Activated CD4-positive, alpha-beta T cell treated with anti-CD3 and anti-CD28 coated beads for 24 hours (primary cell): ENCODE measurements at places on chromosomes 1 and 21.

DNA sequence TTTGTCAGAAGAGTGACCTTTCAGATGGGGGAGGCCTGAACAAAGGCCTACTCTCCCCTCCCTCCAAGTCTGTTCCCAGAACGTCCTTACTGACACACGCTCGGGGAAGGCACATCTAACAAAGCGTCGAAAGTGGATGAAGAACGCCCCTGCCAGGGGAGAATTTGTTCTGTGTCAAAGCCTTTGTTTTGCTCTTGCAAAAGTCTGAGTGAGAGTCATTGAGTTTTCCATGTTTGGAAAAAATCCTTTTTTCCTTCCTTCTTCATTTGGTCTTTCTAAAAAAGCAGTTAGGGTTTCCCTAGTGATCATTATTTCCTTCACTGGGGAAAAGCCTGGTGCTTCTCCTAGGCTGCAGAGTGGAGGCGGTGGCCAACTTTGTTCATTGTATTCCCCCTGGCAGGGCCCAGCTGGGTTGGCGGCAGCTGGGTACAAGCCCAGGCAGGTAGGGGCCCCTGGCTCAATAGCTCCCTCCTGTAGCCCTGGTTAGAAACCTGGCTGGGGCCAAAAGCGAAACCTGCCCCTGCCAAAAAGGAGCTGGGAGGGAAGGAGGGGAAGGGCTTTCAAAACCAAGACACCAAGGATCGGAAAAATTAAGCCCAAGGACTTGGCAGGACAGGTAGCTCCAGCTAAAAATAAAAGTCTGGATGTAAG, 81.1 kb downstream of the ITPKB start:
- no peak for DNase-seq

GRCh38 chr21:26946744-26947446, 20.0 kb downstream of the ADAMTS5 start:
- no peak for DNase-seq

GRCh38 chr1:198437332-198437731, 103.1 kb downstream of the ATP6V1G3 start:
- no peak for DNase-seq

DNA sequence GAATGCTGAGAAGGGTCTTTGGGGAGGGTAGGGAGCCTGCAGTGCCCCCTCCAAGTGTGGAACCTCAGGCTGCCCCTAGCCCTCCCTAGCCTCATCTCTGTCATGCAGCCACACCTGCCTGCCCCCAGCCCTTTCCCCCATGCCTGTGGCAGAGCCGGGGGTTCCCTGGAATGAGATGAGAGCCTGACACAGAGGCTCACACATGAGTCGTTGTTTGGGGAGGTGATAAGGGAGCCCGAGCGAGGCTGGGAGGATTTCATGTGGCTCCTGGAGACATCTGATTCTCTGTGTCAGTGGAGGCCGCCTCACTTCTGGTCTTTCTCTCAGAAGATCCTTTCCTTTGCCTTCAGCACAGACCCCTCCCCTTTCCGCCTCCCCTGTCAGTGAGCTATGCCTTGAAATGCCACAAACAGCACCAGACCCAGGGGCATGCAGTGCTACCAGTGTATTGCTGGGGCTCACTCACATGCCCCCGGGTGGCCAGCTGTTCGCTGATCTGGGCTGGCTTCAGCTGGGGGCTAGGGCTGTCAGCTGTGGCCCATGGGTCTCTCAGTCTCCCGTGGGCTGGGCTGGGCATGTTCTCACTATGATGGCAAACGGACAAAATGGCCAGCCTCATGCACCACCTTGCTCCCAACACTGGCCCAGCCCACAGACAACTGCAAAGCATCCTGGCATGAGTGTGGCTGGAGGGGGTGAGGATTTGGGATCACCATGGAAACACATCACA, 102.6 kb downstream of the AJAP1 start:
- no peak for DNase-seq

DNA sequence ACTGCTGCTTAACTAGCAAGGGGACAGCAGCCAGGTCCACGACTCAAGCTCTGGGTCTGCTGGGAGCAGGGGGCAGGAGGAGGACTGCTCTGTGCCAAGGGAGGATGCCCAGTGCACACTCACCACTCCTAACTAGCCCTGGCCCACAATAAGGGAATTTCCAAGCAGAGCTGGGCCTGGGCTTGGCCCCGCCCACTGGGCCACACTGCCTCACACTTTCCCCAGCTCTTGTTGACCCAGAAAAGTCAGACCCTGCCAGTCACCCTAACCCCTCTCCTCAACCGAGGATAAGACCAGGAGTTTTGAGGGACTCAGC, 18.7 kb downstream of the SLC9A1 start:
- DNase-seq: no peak

DNA sequence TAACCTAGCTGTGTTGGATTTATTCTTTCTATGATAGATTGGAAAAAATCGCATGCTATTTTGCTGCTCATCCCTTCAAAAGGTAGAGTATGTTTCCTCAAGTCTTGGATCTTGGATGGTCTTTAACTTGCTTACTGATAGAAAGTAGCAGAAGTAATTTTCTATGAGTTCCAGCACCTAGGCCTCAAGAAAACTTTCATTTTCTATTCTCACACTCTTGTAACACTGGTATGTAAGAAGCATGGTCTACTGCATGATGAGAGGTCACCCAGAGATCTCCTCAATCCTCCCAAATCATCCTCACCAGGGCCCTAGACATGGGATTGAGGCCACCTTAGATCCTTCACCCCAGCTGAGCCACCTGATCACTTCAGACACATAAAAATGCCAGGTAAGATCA, 7.2 kb downstream of the SPTA1 start:
- DNase-seq: no peak

DNA sequence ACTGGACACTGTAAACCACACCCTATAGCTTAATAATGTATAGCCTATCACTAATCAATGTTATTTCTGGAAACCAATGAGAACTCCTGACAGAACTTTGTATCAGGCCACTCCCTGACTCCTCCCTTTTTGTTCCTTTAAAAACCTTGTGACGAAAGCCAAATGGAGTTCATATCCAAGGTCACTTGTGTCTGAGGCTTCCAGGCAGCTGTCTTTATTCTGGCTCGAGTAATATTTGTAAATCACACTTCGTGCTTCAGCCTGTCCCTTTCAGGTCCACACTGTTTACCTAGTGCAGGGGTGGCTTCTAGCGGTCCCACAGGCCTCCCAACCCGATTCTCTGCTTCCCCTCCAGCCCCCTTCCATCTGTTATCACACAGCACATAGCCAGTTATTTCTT, 16.2 kb upstream of the CAPN9 start:
- DNase-seq: no peak

DNA sequence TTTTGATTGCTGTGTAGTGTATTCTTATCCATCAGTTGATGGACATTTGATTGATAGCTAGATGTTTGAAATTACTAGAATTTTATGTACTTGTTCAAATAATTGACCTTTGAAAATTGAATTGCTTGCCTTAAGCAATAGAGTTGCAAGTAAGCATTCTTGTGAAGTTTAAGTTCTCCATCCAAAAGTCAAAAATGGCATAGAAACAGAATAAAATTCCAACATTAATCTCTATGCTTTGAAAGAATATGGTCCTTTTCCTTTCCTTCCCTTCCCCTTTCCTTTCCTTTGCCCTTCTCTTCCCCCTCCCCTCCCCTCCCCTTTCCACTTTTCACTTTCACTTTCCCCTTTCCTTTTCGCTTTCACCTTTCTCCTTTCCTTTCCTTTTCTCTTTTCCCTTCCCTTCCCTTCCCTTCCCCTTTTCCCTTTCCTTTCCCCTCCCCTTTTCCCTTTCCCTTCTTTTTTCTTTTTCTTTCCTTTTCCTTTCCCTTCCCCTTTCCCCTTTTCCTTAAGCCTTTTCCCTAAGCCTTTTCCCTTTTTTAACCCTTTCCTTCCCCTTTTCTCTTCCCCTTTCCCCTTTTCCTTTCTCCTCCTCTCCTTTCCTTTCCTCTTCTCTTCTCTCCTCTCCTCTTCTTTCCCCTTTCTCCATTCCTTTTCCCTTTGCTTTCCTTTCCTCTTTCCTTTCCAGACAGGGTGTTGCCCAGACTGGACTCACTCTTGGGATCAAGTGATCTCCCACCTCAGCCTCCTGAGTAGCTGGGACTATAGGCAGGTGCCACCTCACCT, 67.4 kb downstream of the SASS6 start:
- DNase-seq: no peak

GRCh38 chr1:248791010-248791409, 34.7 kb downstream of the SH3BP5L start:
- no peak for DNase-seq

GRCh38 chr1:95018602-95019369, 54.0 kb downstream of the ALG14 start:
- no peak for DNase-seq

DNA sequence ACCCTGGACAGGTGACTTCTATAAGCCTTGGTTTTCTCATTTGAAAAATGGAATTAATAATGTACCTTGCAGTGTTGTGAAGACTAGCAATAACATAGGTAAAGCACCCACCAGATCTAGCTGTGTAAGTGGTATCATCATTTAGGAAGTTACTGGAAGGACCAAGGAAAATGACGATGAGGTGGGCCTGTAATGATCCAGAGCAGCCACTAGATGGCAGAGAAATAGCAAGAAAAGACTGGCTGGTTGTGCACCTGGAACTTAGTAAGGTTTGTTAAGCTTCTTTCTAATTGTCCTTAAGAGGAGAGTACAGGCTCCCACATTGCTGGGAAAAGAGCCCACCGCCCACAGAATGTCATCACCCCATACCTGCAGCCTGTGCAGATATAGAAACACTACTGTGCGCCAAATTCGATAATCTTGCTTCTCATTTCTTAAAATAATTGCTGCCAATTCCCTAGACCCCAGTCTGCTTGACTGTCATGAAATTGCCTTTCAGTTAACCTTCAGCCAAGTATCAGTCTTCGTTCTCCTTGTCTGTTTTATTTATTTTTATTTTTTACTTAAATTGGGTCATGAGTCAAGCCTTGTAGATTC, 37.2 kb downstream of the WNT4 start:
- no peak for DNase-seq

GRCh38 chr1:156627313-156627880, 8.2 kb downstream of the HAPLN2 start:
- no peak for DNase-seq

- DNase-seq: peak; percentile 14
Measured at GRCh38 chr1:121516234-121516967, 331.6 kb downstream of the SRGAP2C start.

GRCh38 chr1:233723387-233723786, 109.5 kb downstream of the KCNK1 start:
- DNase-seq: no peak

- no peak for DNase-seq
Measured at GRCh38 chr1:6123083-6123482, 57.0 kb downstream of the CHD5 start.

GRCh38 chr1:206105464-206105995, 11.7 kb downstream of the AVPR1B start:
- no peak for DNase-seq

GRCh38 chr1:14280909-14281308, 317.6 kb upstream of the KAZN start:
- DNase-seq: no peak

DNA sequence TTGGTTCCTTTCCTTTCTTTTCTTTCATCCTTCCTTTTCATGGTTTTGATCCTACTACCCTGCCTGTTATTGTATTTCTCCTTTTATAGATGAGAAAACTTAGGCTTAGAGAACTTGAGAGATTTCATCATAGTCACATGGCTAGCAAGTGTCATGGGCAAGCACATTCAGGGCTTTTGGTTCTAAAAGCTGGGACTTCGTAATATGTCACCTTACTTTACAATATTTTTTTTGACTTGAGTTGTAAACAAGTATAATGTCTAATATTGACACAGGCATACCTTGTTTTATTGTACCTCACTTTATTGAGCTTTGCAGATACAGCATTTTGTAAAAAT, 70.7 kb downstream of the MTR start:
- DNase-seq: no peak

- no peak for DNase-seq
Measured at GRCh38 chr1:17163789-17164666, 40.9 kb upstream of the PADI1 start.

DNA sequence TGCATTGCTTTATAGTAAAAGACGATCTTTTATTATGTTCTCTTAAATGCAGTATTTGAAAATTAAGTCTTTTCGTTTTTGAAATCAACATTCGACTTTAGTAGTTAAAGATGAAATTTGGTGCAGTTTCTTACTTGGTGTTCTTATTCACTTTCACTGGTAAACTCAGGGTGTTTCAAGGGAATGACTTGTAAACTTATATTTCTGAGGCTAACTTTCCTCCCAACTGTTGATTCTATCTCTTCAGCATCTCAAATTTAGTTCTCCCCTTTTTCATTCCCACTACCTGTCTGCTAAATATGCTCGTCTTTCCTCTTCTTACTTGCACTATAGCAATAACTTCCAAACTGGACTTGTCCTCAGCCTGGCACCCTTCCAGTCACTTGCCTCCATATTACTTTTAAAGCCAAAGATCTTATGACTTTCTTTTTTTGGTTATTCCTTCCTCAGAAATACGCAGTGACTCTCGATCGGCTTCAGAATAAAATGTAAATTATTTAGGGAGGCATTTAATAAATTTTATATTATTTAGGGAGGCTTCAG, 988 bp downstream of the SLC35A3 start:
- DNase-seq: no peak
